Retinal pigment epithelial cell (primary cell): ENCODE measurements at places on chromosomes 4 and X.

DNA sequence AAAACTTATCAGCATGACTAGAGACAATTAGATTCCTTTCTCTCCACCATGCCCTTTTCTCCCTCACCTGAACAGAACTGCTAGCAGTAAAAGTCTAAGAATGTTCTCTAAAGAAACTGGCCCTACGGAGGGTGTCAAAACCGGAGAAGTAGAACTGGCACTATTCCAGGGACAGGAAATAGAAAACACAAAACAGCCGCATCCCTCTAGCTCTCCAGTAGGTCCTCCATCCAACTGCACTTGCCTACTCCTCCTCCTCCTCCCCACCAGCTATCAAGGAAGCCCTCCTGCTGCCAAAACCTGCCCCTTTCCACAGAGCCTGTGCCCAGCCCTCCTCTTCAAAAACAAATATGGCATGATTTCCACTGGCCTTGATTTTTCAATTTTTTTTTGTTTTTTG is 28.4 kb downstream of the FUNDC1 start:
- DNase-seq = no peak

- no peak for DNase-seq
Observed at GRCh38 chrX:43974741-43975465, 1.7 kb upstream of the NDP start.

GRCh38 chr4:121655320-121656268 is 41.2 kb downstream of the ANXA5 start:
- no peak for DNase-seq

GRCh38 chr4:54440394-54441136 is 211.5 kb downstream of the PDGFRA start:
- no peak for DNase-seq

GRCh38 chr4:5066101-5066500 is 14.8 kb downstream of the STK32B start:
- no peak for DNase-seq

GRCh38 chr4:2135083-2135482 is 76.0 kb downstream of the NAT8L start:
- peak; percentile 5 for DNase-seq

DNA sequence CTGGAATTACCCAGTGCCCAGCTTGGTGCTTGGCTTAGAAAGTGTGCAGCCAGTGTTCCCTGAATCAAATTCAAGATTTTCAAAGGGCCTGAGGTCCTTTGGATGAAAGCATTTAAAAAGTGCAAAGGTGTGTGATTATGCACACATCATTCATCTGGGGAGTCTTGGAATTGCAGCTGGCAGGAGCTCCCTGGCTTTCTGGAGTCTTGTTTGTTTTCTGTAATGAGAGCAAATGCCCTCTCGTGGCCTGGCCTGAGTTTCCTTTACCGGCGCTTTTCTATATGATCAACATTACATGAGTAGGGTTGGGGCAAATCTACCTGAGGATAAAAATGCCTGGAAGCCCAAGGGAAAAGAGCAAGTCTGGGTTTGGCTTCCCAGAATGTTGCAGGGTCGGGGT is 24.6 kb upstream of the SORCS2 start:
- no peak for DNase-seq

DNA sequence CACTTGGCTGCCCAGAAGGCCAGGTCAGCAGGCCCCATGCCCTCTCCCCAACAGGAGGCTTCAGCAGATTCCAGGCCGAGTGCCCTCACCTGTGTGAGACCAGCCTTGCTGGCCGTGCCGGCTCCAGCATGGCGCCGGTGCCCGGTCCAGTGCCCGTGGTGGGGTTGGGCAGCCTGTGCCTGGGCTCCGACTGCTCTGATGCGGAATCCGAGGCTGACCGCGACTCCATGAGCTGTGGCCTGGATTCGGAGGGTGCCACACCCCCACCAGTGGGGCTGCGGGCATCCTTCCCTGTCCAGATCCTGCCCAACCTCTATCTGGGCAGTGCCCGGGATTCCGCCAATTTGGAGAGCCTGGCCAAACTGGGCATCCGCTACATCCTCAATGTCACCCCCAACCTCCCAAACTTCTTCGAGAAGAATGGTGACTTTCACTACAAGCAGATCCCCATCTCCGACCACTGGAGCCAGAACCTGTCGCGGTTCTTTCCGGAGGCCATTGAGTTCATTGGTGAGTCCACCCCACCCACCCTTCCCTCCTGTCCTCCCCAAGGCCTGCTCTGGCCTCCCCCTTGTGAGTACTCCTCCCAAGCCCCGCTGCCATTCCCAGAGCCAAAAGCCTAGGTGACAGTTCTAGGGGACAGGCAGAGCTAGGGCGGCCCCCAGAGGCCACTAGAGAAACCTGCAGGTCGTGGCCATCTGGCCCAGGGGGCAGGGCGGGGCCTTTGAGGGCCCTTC is 2.3 kb downstream of the DUSP9 start:
- no peak for DNase-seq

DNA sequence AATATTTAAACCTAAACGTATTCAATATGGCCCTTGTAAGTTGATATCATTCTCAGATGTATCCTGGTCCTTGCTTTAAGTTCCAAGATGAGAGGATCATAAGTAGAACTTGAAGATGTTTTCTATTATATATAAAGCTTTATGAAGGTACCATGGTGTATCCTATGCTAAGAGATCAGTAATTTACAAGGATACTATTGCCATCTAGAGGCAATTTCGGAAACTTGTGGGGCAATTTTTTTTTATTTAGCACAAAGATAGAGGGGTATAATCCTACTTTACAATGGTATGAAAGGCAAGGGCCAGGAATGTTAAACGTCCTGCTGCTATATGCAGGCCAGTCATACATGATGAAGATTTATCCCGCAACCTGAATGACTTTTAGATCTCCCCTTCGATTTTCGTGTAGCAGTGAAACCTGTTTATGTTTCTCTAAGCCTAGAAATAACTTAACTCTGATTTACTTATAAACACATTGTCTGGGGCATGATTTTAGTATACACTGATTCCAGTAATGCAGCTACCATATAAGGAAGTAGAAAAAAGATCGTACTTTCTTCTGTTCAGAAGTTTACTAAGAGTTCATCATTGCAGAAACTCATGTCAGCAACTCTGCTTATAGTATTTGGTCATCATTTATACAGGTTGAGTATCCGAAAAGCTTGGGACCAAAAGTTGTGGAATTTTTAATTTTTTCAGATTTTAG is 2.6 kb downstream of the SLC25A31 start:
- DNase-seq = peak; percentile 25

- no peak for DNase-seq
Observed at GRCh38 chr4:170325599-170325998, 235.8 kb upstream of the AADAT start.

DNA sequence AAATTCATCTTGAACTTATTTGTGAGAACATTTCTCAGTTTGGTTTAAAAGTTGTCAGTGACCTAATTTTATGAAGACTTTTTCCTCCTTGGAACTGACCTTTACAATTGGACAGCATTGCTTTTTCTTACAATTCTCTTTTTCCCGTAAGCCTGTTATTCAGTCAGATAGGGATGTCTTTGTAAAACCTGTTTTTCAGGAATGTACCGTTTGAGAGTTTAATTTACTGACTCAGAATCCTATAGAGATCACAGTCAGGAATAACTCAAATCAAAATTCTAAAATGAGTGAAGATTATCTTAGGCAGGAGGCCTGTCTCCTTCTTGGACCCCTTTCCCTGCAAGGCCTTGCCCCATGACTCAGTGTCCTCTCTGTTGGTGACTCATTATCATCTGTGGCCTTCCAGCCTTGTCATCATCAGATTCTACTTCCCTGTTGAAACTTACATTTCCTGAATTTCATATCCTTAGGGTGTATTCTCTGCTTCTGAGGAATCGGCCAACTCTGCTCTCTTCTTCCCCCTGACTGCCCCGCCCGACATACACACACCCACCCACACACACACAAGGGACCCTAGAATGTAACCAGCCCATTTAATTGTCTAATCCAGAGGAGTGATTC is 99.8 kb downstream of the ARHGAP10 start:
- no peak for DNase-seq

DNA sequence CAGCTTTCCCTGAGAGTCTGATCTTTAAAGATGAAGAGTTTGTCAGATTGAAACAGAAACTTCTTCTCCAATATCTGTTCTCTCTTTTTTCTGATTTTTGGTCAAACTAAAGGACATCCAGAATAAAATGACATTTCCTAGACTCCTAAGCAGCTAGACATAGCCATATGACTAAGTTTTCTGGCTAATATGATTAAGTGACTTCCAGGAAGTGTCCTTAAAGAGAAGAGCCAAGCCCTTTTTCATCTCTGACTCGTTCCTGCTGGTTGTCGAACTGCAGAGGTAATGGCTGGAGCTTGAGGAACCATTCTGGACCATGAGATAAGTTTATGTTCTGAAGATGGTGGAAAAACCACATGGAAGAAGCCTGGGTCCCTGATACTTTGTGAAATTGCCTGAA is 546.0 kb downstream of the BCOR start:
- DNase-seq = no peak

DNA sequence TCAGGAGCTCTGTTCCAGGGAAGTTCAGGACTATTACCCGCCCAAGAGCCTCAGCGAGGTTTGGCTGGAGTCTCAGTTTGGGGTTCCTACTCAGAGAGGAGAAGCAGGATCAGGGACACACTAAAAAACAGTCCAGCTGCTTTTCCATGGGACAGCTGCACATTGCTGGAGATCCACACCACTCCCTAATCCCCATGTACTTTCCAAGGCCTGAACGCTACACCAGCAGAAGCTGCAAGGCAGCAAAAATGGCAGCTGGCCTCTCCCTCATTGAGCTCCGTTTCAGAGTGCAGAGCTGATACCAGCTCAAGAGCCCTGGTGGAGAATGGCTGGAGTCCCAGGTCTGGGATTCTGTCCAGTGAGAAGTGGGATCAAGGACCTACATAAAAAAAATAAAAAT is 551.2 kb upstream of the PABPC5 start:
- no peak for DNase-seq

DNA sequence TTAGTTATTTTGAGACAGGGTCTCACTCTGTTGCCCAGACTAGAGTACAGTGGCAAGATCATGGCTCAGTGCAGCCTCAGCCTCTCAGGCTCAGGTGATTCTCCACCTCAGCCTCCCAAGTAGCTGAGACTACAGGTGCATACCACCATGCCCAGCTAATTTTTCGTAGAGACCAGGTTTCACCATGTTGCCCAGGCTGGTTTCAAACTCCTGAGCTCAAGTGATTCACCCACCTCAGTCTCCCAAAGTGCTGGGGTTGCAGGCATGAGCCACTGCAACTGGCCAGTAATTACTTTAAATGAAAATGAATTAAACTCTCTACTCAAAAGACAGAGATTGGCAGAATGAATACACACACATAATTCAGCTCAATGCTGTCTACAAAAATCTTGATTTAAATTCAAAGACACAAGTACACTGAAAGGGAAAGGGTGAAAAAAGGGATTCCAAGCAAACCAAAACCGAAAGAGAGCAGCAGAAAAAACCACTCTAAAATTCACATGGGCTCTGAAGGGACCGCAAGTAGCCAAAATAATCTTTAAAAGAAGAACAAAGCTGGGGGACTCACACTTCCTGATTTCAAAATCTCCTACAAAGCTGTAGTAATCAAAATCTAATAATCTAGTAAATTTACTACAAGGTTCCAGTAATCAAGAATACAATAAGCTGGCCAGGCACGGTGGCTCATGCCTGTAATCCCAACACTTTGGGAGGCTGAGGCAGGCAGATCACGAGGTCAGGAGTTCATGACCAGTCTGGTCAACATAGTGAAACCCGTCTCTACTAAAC is 11.8 kb upstream of the SPON2 start:
- no peak for DNase-seq

DNA sequence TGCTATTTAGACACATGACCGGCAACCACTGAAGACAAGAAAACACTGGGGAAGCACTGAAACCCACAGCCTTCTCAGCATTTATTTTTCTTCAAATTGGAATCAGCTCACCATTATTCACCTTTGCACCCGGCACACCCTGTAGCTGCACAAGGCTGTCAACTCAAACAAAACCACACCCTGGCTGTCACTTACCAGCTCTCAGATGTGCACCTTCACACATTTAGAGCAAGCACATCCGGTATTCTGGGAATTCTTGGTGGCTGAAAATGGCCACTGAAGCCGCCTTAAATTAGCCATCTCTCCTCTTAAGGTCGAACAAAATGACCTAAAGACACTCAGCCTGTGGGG is 5.9 kb downstream of the ZFYVE28 start:
- DNase-seq = no peak
